Hippocampal formation (tissue), 2 donors: ENCODE measurements at places on chromosomes 5 and 9.

DNA sequence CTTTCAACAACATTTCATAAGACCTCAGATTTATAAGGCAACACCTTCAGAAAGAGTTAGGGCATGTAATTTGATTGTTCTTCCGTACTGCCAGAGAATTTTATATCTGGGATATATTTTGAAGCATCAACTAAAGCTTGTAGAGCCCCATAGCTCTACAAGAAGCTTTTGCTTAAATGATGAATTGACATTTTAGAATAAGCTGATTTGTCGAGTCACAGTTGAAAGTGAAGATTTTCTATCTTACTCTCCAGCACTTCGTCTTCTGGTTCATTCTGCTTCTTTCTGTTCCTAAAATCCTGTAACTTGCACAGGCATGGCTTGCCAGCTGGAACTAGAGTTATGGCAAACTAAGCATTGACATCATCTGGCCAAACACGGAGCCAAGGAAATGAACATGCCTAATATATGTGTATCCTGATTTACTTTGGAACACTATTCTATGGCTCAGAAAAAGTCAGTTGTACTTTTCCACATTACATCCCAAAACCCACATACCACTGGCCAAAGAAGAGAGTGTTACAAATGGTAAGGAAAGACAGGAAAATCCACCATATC is 68.6 kb upstream of the MAST4 start:
- DNase-seq: no peak

- DNase-seq: no peak
These were observed 169.1 kb downstream of the YTHDC2 start for GRCh38 chr5:113682497-113683136.

DNA sequence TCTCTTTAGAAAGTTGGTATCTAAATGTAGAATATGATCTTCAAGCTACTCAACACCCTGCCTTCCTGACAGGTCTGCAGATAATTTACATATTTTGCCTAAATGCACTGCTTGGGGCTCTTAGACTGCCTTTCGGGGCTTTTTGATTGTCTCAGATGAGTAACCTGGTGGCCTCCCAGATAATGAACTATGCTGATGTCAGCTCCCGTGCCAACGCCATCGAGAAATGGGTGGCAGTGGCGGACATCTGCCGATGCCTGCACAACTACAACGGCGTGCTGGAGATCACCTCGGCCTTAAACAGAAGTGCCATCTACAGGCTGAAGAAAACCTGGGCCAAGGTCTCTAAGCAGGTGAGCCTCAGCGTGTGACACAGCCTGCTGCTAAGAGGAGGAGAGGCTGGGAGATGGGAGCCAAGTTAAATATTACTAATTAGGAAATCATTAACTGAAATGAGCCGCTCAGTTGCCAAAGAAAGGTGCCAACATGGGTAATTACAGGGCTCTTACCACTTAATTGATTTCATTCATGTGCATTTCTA is 20.8 kb upstream of the CKMT2 start:
- DNase-seq: no peak

DNA sequence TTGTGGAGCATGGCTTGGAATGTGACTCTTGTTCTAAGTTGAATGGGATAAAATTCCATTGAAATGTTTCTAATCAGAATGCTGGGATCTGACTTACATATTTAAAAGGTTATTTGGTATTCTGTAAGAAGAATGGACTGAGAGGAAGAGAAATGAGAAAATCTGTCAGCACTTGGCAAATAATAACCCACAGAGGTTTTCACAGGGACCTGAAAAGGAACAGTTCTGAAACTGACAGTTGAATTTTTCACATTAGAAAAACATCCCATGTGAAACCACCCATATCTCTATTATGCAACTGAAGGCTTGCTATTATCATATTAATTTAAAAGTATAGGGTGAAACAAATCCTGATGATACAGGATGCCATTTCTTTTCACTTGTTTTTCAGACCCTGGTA is 302.7 kb downstream of the EPB41L4A start:
- no peak for DNase-seq

DNA sequence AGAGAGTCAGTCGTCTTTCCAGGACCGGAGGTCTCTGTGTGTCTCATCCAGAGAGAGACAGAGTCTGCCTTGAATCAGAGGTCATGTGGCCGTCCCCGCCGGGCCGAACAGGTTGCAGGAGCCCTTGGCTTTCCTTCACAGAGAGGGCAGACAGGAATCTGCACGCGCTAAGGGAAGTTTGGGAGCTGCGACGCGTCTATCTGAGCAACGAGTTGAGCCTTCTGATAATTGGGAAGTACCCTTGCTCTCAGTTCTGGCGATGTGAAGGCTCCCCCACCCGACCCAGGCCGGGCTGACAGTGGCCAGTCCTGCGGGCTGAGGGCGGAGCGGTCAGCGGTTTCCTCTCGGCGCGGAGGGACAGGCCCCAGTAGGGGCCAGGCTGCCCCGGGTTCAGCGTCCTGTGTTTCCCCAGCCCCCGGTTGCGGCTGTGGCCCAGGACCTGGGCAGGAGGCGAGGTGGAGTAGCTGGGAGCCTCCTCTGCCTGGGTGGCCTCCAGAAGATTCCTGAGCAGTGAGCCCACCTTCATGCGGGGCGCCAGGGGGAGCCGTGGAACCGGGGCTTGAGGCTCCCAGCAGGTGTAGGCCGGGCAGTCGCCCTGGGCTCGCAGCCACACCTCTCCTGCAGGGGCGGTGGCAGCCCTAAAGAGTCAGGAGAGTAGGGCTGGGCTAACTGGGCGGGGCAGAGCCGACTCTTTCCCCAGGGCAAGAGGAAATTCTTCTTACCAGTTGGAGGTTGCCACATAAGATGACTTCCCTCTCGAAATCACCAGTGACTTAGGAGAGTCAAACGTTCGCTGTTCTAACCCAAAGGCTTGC is 13.9 kb downstream of the NR2F1 start:
- DNase-seq: no peak

GRCh38 chr9:89405826-89406225 is 87.5 kb downstream of the SECISBP2 start:
- no peak for DNase-seq
